Small intestine (tissue), 16 donors: ENCODE measurements at places on chromosomes 6 and 20.

DNA sequence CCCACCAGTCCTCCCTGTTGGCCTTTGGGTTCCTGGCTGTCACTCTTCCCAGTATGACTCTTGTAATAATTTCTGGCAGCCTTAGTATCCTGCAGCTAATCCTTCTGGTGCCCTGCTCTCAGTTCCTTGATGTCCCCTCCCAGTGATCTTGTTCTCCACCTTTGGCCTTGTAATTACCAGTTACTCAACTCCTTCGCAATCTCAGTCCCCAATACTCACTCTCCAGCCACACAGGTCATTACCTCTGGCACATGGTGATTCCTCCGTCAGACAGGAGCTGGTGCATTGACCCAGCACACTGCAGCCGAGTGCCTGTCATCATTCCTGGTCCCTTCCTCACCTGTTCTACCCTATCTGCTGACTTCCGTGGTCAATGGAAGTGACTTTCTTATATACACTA is 101.4 kb downstream of the FAM120B start:
- DNase-seq, result peak; percentile 38

DNA sequence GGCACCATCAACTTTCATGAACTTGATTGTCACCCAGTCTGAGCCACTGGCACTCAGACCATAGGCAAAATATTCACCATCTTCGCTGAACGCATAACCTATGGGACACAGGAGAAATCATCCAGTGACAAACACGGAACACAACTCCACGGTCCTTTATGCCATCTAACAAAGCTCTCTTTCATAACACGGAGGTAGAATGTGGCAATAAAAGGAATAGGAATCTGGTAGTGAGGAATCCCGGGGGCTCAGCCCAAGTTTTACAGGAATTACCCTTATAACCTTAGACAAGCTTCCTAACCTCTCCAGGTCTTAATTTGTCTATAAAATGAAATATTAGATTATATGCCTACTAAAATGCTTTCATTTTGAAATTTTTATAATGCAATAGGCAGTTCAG is 29.4 kb downstream of the PREP start:
- DNase-seq, result no peak

GRCh38 chr20:29741894-29742698 is 1515.4 kb upstream of the DEFB115 start:
- DNase-seq, result no peak

GRCh38 chr6:4664117-4664626 is 112.0 kb upstream of the CDYL start:
- DNase-seq, result no peak

DNA sequence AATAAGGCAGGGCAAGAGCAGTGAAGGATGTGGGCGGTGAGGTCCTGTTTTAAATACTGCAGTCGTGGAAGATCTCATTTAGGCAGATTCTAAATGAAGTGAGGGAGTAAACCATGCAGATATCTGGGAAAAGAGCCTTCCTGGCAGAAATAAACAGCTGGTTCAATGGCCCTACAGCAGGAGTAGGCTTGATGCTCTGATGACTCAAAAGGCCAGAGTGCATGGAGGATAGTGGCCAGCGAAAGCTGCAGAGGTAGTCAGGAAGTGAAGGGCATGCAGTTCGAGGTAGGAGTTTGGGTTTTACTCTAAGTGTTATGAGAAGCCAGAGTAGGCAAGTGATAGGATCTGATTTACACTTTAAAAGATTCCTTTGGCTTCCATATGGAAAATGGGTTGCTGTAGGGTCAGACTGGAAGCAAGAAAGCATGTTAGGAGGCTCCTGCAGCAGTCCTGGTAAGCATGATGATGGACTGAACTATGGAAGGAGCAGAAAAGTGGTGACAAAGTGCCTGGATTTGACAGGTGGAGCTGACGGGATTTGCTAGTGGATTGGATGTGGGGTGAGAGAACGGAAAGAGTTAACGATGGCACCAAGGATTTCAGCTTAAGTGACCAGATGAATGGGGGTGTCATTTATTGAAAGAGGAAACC is 150.0 kb downstream of the GJA10 start:
- DNase-seq, result no peak

- no peak for DNase-seq
Observed at GRCh38 chr6:77228279-77228678, 235.0 kb downstream of the HTR1B start.

- peak; percentile 87 for DNase-seq
Observed at GRCh38 chr20:11890331-11891076, 27.2 kb upstream of the BTBD3 start.

- DNase-seq, result peak; percentile 18
Observed at GRCh38 chr20:57749869-57750268, 40.1 kb upstream of the PMEPA1 start.

DNA sequence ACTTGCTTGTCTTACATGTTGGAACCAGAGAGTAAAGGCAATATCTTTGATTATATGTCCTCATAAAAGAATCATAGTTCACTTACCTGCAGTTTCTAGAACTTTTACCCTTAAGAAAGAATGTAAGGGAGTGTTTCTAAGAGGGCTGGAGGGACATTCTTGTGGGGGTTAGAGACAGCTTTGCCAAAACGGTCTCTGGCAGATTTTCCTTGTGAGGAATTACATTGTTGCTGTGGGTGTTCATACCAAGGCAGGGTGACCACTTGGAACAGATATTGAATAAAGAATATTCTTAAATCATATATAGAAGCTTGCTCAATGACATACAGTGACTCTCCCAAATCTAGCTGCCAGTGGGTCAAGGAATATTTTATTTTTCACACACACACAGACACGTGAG is 517.6 kb upstream of the SOX4 start:
- DNase-seq, result no peak

DNA sequence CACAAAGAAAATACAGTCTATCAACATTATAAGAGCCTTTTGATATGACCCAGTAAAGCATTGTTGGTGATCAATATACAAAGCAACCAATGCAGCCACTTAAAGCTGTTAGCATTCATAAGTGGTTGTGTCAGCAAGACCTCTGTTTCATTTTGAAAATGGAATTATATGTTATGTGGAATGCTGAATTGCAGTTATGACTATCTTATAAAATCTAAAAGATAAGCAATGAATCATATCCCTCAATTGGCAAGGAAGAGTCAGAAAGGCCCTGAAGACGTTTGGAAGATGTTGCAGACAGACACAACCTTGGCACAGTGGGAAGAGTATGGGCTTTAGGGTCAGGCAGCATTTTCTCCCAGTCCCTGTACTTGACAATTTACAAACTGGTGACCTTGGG is 93.8 kb upstream of the RNF217 start:
- no peak for DNase-seq

DNA sequence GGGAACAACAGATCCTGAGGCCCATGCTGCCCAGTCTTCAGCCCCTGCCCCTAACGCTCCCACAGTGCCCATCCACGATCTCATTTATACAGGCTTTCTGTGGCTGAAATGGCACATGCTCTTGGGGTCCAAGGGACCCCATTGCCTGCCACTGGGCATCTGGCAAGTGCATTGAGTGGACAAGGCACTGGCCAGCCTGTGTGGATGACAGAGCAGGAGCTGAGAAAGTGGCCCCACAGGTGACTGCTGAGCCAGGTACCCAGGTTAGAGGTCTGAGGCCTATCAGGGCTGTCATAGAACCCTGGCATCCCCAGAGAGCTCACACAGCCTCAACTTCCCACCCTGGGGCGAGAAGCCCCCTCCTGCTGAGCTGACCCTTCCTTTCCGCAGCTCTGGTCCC is 86.0 kb upstream of the NXT1 start:
- no peak for DNase-seq

GRCh38 chr6:104711371-104711770 is 148.3 kb downstream of the HACE1 start:
- peak; percentile 34 for DNase-seq

DNA sequence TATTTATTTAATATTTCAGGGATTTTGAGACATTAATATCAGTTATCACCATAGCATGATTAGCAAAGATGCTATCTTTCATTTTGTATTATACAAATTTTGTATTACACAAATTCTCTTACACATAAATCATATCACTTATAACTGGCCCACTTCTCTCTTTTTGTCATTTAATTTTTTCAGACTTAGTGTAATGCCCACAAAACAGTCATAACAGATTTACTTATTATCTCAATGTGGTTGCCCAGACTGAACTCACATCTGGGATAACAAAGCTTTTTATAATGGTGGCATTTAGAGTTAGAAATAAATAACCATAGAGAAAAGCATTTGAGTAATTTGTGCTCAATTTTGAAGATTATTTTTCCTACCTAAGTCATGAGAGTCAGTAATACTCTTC is 148.3 kb downstream of the TFAP2B start:
- DNase-seq, result no peak

DNA sequence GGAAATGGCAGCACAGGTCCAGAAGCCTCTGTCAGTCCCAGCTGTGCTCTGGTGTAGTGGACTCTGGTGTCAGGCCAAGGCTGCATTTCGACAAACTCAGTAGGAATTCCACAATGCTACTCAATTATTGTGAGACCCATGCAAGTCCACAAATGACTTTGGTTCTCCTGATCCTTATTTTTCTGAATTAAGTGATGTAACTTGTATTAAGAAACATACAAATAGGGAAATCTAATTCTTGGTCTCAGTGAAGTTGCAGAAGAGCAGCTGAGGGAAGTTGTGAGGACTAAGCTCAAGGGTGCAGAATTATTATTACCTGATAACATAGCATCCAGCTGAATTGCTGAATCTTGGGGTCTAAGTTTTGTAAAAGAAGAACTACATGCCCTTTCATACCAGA is 116.8 kb downstream of the MAFB start:
- DNase-seq, result no peak

DNA sequence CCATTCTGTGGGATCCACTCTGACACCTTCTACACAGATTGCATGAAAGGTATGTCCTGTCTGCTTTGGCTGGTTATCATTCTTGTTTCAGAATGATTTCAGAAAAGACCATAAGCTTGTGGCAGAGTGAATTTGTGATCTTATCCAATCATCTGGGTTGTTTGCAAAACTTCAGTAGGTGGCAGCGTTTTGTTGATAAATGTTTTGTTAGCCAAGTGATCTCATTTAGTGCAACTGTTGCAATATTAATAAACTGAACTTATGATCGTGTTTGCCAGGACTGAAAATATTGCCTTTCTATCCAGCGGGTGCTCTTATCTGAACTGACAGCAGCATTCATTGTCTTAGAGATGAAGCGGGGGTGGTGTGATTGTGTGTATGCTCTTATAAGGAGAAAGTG is 613.2 kb upstream of the NOX3 start:
- no peak for DNase-seq

DNA sequence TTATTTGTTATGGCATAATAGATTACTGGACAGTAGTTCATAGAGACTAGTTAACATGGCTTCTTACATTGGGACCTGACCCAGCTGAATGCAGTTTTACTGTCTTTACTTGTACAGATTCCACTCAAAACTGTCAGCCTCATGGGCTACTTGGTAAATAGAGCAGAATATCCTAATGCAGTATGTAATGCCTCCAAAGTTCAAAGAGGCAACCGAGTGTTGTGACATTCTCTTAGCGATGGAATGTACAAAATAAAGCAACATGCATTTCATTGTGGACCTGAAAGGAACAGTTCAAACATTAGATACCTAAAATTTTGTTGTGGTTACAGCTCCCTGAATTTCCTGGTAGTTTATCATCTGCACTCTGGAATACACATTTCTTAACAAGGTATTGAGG is 29.1 kb upstream of the RGS17 start:
- DNase-seq, result no peak

DNA sequence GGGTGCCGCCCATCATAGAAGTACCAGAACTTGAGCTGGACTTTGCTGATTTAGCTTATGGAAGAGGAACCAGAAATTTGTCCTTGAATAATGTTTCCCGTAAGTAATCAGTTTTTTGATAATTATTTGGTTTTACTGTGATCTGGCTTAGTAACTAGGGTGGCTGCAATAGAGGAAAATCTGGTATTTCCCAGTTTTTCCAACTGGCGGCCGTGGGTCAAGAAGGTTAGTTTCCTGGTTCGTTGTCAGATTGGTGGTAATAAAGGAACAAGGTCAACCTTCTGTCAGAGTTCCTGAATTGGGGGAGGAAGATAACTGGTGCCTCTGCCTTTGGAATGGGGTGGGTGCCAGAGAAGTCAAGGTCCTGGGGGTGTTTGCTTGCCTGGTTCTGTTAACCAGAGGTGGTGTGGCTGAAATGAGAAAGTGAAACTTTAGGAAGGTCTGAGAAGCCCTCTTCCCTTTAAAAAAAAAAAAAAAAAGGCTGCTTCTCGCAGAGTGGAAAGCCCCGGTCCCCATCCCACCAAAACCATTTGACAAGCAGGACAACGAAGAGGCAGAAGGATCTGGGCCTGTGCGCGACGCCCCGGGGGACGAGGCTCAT is at the start of gene CALHM6:
TSS of gene CALHM6 (plus strand) at position 45 of the 601 bp plus-strand sequence. CDS start at position 600, 555 bp downstream.
- no peak for DNase-seq

DNA sequence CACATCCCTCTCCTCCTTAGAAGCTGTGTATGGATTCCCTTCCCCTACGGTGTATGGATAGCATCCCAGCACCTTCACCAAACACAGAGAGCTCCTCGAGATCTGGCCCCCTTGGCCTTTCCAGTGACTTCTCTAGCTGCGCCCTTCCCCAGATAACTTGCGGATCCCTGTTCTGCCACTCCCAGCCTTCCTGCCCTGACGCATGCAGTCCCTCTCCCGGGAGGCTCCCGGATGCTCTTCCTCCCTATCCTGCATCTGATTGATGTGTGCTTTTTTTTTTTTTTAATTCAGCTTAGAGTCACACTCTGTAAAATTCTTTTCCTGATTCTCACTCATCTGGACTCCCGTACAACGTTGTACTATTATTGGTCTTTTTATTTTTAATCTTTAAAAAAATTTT is 44.8 kb downstream of the GCNT2 start:
- DNase-seq, result no peak

DNA sequence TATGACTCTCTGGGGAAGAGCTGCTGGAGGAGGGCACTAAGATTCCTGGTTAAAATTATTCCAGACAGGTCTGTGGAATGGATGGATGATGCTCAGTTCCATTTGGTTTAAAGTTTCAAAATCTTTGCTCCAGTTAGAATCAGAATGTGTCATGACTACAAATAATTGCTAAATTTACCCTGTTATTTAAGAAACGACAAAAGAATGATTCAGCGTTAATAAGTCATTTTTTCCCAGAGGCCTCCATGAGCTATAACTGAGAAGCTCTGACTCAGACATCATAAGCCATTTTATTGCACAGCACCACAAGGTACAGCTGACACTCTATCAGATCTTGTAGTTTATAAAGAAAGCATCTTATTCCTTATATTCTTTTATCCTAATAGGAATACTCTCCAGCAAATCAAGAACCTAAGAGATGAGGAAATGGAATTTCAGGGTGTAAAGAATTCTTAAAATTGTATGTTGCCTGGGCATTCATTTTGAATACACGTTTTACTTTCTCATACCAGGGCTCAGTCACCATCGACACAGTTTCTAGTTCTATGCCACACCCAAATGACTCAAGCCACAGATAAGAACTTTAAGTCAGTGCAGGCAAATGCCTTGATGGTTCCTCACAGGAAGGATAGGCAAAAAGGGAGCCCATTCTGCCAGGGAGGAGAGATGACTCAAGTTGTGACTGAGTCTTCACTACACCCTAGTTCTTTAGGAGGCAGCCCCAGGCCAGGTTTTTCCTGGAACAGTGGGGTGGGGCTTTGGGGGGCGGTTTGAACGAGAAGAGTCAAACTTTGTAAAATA is 636.0 kb downstream of the MMUT start:
- no peak for DNase-seq

GRCh38 chr6:147759093-147759492 is 250.6 kb downstream of the SAMD5 start:
- DNase-seq, result no peak
